ENCODE measurements at places on chromosomes 5 and 9. TPM values are rescaled to one million over a fixed set of nuclear protein-coding genes. Genes with fewer than 3 reads are reported as not detected.

DNA sequence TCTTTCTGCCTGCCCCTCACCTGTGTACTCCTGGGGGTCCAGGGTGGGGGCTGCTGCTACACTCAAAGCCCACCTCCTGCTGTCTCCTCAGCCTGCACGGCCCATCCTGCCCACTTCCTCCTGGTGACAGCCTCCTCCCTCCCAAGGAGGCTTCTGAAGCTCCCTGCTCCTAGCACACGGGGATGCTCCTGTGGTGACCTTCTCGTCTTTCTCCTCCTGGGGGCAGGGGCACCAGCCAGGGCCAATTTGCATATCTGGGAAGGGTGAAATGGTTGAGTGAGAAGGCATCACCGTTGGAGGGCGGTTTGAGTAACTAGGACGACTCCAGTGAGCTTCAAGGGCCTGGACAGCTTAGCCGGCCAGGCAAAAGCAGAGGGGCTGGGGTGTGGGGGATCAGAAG, 51.9 kb upstream of the COL5A1 start:
- H3K27ac ChIP-seq: no peak overlapping the region
- no peaks in the 10 kb centered on the region for H3K27me3 ChIP-seq
- H3K36me3 ChIP-seq: no peaks in the 10 kb centered on the region
- DNase-seq: peak; percentile 1

- DNase-seq: no peak
- H3K27ac ChIP-seq: no peak overlapping the region
- H3K4me3 ChIP-seq: no peak overlapping the region
- no peaks in the 10 kb centered on the region for H3K4me1 ChIP-seq
Measured at GRCh38 chr5:106423109-106423897, 1247.4 kb downstream of the EFNA5 start.

- no peak overlapping the region for H3K27ac ChIP-seq
- no peaks in the 10 kb centered on the region for H3K4me1 ChIP-seq
- no peak for DNase-seq
- no peaks in the 10 kb centered on the region for H3K36me3 ChIP-seq
Measured at GRCh38 chr5:23053846-23054245, 200.7 kb upstream of the CDH12 start.

DNA sequence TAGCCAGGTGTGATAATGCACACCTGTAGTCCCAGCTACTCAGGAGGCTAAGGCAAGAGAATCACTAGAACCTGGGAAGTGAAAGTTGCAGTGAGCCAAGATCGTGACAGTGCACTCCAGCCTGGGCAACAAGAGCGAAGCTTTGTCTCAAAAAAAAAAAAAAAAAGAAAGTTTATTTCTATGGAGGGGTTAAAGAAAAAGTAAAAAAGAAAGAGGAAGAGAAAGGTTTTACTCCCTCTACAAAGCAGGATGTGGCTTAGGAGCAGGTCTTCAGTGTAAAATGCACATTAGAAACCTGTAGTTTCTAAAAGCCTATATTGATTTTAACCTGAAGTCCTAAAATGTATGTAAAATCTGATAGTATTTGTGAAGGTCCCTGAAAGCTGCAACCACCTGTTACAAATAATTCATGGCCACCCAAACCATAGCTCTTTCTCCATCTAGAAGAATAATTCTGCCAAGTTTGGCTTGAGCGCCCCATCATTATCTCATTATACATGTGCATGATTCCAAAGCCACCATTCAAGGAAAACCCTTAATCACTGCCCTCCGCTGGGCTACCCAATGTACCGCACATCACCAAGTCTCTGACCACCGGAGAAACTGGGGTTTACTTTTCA, 3.4 kb downstream of the FNBP1 start:
- peak overlapping the region; percentile 97 for H3K27ac ChIP-seq
- H3K36me3 ChIP-seq: peaks cover 26% of the 10 kb centered on the region
- no peaks in the 10 kb centered on the region for H3K27me3 ChIP-seq
- H3K4me1 ChIP-seq: peaks cover 59% of the 10 kb centered on the region
- peak overlapping the region; percentile 98 for H3K4me3 ChIP-seq

GABRB2 gene
- not detected for total RNA-seq

CDC20B gene
- 0.53 TPM for total RNA-seq

DNA sequence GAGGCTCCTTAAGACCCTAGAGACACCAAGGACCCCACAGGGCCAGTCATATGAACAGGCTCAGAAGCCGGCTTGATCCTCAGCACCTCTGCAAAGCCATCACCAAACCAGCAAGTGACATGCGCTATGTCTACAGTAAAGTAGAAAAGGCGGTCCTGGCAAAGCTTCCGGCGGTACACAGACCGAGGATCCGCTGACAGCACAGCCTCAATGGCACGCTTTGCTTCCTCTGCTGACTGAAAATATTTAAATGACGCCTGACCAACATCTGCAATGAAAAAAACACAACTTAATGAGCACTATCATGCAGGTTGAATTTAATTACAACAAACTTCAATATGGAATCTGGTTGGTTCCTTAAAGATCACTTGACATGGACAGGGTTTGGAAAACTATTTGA, 17.6 kb downstream of the TRMO start:
- H3K36me3 ChIP-seq: peaks cover 23% of the 10 kb centered on the region
- DNase-seq: peak; percentile 84
- H3K27ac ChIP-seq: peak overlapping the region; percentile 94
- peak overlapping the region; percentile 65 for H3K4me3 ChIP-seq
- no peaks in the 10 kb centered on the region for H3K27me3 ChIP-seq
- peaks cover 57% of the 10 kb centered on the region for H3K4me1 ChIP-seq

- H3K27ac ChIP-seq: no peak overlapping the region
- no peaks in the 10 kb centered on the region for H3K36me3 ChIP-seq
- H3K27me3 ChIP-seq: peaks cover 20% of the 10 kb centered on the region
- no peak overlapping the region for H3K4me3 ChIP-seq
Measured at GRCh38 chr5:111779260-111779921, 22.4 kb upstream of the NREP start.

ADAMTSL2 gene
- not detected for total RNA-seq

DNA sequence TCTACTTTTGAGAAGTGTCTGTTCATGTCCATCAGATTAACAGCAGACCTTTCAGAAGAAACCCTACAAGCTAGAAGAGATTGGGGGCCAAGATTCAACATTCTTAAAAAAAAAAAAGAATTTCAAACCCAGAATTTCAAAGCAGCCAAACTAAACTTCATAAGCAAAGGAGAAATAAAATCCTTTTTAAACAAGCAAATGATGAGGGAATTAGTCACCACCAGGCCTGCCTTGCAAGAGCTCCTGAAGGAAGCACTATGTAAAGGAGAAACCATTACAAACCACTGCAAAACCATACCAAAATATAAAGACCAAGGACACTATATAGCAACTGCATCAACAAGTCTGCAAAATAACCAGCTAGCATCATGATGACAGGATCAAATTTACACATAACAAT, 124.6 kb upstream of the PDE4D start:
- no peaks in the 10 kb centered on the region for H3K27me3 ChIP-seq
- no peak for DNase-seq
- no peaks in the 10 kb centered on the region for H3K36me3 ChIP-seq
- H3K27ac ChIP-seq: no peak overlapping the region
- no peak overlapping the region for H3K4me3 ChIP-seq
- no peaks in the 10 kb centered on the region for H3K4me1 ChIP-seq

CHSY3 gene
- total RNA-seq: not detected

DNA sequence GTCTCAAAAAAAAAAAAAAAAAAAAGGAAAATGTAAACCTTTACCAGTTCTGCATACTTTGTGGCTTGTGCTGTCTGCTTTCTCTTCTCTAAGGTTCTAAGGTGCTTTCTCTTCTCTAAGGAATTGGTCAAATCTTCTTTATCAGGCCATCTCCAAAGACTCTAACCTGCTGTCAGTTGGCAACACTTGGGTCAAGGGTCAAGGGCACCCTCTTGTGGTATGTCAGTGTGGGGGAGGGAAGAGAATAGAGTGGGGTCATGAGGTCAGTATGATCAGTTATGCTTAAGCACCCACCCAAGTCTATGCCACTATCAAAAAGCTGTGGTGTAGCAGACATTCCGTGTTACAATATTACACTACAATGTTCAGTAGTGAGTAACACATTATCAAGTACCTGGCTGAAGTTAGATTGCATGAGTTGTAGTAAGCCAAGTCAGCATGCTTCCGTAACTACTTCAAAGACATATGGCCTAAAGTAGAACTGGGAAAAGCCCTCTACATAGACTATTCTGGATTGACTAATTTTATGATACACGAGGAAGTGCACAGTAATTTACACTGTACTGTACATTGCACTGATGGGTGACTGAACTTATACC, 25.0 kb upstream of the CCL28 start:
- no peak overlapping the region for H3K4me3 ChIP-seq
- H3K27ac ChIP-seq: no peak overlapping the region
- peaks cover 3% of the 10 kb centered on the region for H3K27me3 ChIP-seq
- DNase-seq: no peak
- H3K36me3 ChIP-seq: peaks cover 2% of the 10 kb centered on the region

CAMSAP1 gene
- total RNA-seq: 20.3 TPM

DNA sequence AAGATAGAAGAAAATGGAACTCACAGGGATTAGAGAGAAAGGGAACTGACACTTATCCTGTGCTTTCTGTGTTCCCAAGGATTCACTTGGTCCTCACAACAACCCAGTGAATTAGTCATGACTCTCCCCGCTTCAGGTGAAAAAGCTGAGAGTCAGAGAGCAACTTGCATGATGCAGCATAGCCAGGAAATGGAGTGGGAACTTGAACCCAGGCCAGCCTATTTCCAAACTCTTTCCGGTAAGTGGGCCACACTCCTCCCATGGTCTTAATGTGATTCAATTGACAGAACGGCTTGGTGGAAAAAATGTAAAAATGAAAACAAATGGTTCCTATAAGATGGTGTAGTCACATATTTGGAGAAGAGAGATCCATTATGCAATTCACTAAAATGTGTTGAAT, 45.9 kb upstream of the CEMIP2 start:
- H3K27ac ChIP-seq: no peak overlapping the region
- H3K4me3 ChIP-seq: no peak overlapping the region
- H3K27me3 ChIP-seq: no peaks in the 10 kb centered on the region
- peaks cover 9% of the 10 kb centered on the region for H3K4me1 ChIP-seq

All from activated CD8-positive, alpha-beta memory T cell treated with anti-CD3 and anti-CD28 coated beads, Interleukin-2, amount 10 ng/mL, durations not matched to agents 7 days and 5 days (primary cell).